Muscle of leg (tissue), 16 donors: ENCODE measurements at places on chromosomes 2 and 18.

DNA sequence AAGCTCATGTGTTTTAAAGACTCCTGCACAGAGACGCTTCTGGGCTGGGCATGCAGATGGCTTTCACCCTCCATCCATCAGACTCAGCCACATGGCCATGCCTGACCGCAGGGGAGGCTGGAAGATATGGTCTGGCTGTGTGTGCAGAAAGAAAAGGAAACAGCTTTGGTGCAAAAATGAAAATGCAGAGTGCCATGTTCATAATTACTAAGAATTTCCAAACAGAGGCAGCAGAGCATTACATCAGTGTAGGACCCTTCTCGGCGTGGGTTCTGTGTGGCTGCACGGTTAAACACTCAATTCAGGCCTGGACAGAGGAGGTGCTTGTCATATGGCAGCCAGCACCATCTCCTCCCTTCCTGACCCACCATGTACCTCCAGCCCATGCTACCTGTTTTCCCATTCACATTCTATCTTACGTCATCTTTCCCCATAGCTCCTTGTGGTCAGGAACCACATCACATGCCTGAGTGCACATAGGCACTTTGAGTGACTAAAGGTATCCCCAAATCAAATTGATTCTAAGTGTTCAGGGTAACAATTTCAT, 200.3 kb upstream of the ID2 start:
- peaks cover 9% of the 10 kb centered on the region for H3K4me1 ChIP-seq
- no peaks in the 10 kb centered on the region for H3K27me3 ChIP-seq
- H3K4me3 ChIP-seq = no peak overlapping the region
- no peak overlapping the region for H3K27ac ChIP-seq
- no peaks in the 10 kb centered on the region for H3K36me3 ChIP-seq
- no peak for DNase-seq

GRCh38 chr18:65567372-65567771, 183.4 kb upstream of the CDH7 start:
- no peaks in the 10 kb centered on the region for H3K4me1 ChIP-seq
- peak; percentile 27 for DNase-seq
- no peak overlapping the region for H3K4me3 ChIP-seq
- no peak overlapping the region for H3K27ac ChIP-seq
- no peaks in the 10 kb centered on the region for H3K36me3 ChIP-seq

GRCh38 chr2:51619961-51620360, 588.0 kb upstream of the NRXN1 start:
- no peaks in the 10 kb centered on the region for H3K27me3 ChIP-seq
- H3K36me3 ChIP-seq = no peaks in the 10 kb centered on the region
- no peaks in the 10 kb centered on the region for H3K4me1 ChIP-seq
- H3K27ac ChIP-seq = no peak overlapping the region

DNA sequence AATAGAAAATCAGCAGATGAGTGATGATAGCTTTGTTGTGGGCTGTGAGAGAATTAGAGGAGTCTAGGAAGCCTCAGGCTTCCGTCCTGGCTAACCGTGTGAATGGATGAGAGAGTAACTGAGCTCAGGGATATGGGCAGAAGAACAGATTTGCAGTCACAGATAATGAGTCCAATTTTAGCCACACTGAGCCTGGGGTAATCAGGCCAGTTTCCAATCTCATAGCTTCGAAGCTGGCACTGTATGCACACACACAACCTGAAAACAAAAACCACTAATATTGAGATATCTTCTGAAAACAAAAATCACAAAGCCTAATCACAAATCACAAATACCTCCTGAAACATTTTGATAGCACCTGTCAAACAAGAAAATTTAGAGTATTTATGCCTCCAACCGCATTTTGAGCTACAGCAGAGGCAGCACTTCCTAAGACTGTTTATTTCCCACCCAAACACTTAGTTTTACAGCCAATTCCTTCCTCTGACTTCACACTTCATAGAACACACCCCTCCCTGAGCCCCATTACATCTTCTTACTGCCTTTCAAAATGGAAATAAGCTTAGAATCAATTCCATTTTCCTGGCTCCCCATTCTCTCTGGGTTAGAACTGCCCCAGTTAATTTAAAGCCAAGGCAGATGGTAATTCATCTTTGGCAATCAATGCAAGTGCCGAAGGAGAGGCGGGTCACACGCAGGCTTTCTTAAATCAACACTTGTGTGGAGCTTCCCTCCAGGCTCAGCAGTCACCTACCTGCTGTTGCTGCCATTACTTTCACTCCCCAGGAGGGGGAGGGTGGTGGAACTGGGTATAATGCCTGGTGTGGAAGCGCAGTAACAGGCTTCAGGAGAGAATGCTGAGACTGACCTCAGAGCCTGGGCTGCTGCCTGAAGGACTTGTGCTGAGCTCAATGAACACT, 18.9 kb downstream of the TTR start:
- H3K27ac ChIP-seq = no peak overlapping the region
- H3K27me3 ChIP-seq = no peaks in the 10 kb centered on the region
- no peaks in the 10 kb centered on the region for H3K36me3 ChIP-seq
- no peaks in the 10 kb centered on the region for H3K4me1 ChIP-seq

DNA sequence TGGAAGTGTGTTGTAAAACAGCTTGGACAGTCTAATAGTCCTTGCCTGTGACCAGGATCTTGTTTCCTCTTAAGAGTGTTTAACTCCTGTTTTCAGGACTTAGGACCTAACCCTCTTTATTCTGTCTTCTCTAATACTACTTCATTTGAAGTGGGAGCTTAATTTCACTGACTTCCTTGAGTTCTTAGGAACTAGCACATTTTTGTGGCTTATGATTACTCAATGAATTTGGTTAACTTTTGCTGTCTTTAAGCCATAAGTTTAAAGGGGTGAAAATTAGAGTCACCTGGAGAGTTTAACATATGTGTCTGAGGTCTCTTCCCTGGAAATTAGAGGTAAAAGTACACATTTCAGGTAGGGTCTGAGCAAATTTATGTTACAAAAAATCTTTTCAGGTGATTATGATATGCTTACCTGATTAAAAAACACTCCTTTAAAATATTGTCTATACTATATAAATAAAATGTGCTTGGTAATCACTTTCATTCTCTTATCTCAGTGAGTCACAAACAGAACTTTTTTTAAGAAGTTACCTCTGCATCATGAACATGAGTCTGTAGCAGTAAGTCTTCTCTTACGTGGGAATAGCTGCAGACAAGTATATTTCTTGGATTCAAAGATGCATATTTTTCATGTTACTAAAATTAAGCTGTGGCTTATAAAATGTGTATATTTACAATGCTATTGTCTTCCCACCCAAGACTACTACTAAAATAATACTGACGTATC, 52.7 kb downstream of the ATP9B start:
- no peak overlapping the region for H3K4me3 ChIP-seq
- no peaks in the 10 kb centered on the region for H3K27me3 ChIP-seq
- H3K36me3 ChIP-seq = peaks cover 5% of the 10 kb centered on the region

DNA sequence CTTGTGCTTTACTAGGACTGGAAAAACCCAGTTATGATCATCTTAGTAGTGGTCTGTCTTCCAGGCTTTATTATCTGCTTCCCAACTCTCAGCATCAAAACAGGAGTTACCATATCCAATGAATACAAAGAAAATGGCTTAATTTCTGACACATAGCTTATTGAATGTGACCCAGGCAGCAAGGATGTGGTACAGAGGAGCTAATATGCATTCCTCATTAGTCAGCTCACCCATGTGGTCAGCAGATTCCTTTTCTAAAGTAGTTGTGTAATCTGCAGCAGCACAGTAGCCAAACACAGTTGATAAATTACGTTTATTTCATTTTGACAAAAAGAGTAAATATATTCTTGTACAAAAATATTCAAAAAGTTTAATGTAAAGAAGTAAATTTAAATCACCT, 43.6 kb downstream of the TSPYL6 start:
- no peaks in the 10 kb centered on the region for H3K36me3 ChIP-seq
- peaks cover 2% of the 10 kb centered on the region for H3K4me1 ChIP-seq
- DNase-seq = no peak
- H3K27ac ChIP-seq = no peak overlapping the region

- H3K4me3 ChIP-seq = no peak overlapping the region
- no peaks in the 10 kb centered on the region for H3K36me3 ChIP-seq
- no peak for DNase-seq
- no peak overlapping the region for H3K27ac ChIP-seq
Measured at GRCh38 chr2:170878505-170878904, 50.5 kb upstream of the GORASP2 start.

- no peak for DNase-seq
- no peak overlapping the region for H3K4me3 ChIP-seq
- no peaks in the 10 kb centered on the region for H3K27me3 ChIP-seq
- H3K36me3 ChIP-seq = no peaks in the 10 kb centered on the region
- no peaks in the 10 kb centered on the region for H3K4me1 ChIP-seq
Measured at GRCh38 chr2:227222292-227222691, 57.9 kb downstream of the COL4A3 start.

DNA sequence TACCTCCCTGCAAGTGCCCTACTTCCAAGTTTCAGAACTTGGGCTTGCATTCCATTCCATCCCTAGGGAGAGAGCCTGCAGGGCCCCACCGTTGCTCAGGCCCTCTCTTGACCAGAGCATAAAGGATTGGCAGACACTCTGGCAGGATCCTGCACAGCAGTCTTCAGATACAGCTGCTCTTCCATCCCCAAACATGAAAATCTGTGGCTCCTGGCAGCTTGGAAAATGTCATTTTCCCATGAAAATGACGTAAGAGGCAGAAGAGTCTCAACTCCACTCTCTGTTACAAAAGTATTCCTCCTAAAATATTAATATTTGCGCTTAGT, 162.6 kb downstream of the GFPT1 start:
- H3K27ac ChIP-seq = peak overlapping the region; percentile 78
- H3K27me3 ChIP-seq = no peaks in the 10 kb centered on the region
- H3K36me3 ChIP-seq = peaks cover 16% of the 10 kb centered on the region

DNA sequence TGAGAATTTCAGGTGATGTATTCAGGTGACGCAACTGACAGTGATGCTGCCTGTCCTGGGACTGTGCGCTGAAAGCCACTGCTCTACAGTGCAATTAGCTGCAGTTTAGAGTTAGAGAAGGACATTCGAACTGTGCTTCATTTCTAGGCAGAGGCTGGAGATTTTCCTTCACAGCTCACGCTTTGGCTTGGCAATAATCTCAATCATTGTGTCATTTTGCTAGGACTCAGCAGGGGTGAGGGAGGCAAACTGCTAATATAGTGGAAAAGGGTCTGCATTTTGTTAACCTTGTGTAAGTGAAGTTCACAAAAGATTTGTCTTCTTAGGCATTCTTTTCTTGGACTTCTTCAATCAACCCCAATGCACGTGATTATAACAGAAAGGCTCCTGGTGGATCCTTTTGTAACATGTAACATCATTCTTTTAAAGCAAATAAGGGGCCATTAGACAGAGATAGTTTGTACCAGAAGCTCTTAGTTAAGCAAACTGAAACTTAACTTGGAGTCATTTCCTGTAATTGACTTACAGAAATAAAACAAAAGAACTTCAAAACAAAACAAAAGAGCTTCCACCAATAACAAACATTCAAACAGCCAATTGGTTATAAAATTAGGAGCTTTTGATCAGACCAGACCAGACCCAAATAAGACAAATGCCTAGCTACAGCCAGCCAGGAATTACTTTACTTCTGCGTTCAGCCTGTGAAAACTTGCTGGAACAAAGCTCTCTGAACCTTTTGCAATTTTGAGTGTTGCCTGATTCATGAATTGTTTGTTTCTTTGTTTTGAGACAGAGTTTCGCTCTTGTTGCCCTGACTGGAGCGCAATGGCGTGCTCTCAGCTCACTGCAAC, 1376.3 kb upstream of the CELF4 start:
- H3K27me3 ChIP-seq = no peaks in the 10 kb centered on the region
- H3K4me3 ChIP-seq = no peak overlapping the region

- H3K27me3 ChIP-seq = no peaks in the 10 kb centered on the region
- H3K27ac ChIP-seq = peak overlapping the region; percentile 4
- DNase-seq = no peak
- peaks cover 15% of the 10 kb centered on the region for H3K4me1 ChIP-seq
Measured at GRCh38 chr2:236341067-236341466, 76.9 kb upstream of the ASB18 start.

- no peak for DNase-seq
- H3K4me1 ChIP-seq = peaks cover 23% of the 10 kb centered on the region
- no peak overlapping the region for H3K4me3 ChIP-seq
- no peak overlapping the region for H3K27ac ChIP-seq
- H3K27me3 ChIP-seq = no peaks in the 10 kb centered on the region
Measured at GRCh38 chr2:119691189-119691588, 12.2 kb downstream of the TMEM177 start.

DNA sequence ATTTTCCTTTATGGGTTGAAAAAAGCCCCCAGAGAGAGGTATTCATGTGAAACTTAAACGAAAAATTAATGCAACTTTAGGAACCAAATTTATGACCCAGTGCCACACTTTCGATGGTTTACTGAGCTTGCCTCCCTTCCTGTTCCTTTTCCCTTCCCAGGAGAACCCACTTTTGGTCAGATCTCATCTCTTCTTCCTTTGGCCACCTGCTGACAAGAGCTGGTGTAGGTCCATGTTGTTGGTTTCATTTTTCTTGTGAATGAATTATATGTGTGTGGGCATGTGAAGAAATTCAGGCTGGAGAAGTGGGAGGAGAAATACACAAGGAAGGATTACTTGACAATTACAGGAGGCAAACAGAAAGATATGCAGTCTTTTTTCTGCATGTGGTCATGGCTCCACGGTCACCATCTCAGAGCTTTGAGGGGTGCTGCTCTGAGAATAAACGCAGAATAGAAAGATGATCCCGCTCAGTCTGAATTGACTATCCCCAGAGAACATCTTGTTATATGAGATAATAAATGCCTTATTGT, 111.3 kb upstream of the TCF4 start:
- DNase-seq = peak; percentile 9
- H3K27me3 ChIP-seq = no peaks in the 10 kb centered on the region
- no peak overlapping the region for H3K27ac ChIP-seq
- H3K4me1 ChIP-seq = peaks cover 6% of the 10 kb centered on the region
- no peak overlapping the region for H3K4me3 ChIP-seq
- H3K36me3 ChIP-seq = no peaks in the 10 kb centered on the region

DNA sequence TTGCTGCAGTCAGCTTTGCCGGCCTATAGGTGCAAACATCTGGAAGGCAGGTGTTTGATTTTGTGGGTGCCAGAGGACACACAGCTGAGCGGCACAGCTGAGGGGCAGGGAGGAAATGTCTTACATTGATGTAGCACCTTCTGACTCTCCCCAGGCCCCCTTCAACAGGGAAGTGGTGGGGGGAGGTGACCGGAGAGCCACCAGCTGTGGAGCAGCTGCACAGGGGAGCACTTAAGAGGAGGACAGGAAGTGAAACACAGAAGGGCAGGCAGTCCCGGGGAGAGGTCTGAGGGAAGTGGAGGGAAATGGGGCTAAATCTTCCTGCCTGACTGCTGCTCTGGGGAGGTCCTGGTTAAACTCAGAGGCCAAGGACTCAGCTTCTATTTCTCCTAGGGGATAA, 409.1 kb downstream of the TNS1 start:
- DNase-seq = peak; percentile 70
- H3K4me3 ChIP-seq = no peak overlapping the region
- no peaks in the 10 kb centered on the region for H3K27me3 ChIP-seq
- no peaks in the 10 kb centered on the region for H3K36me3 ChIP-seq
- peaks cover 10% of the 10 kb centered on the region for H3K4me1 ChIP-seq
